ENCODE measurements at places on chromosomes 13 and 19. TPM values are rescaled to one million over a fixed set of nuclear protein-coding genes. Genes with fewer than 3 reads are reported as not detected.

DNA sequence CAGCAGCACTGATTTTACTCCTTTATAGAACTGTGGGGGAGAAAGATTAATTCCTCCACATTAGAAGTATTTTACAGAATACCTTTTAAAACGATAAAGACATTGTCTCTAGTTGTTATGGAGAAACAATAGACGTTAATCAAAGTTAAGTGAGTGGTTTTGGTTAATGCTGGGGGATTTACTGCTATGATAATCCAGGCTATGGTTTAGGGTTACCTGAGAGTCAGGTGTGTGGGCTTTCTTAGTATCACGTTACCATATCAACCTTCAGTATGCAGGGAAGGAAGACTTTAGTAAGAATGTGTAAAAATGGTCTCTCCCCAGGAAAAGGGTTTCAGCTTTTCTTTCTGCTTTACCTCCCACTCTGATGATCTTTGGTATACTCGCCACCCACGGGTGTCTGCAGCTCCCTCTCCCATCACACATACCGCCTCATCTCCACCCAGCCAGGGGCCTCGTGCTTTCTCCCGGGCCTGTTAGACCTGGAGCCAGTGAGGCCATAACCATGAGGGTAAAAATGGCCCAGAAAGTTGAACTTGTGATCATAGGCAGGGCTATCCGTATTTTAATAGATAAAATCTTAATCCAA lies 45.6 kb upstream of the WDFY2 start:
- H3K4me3 ChIP-seq, result no peak overlapping the region
- H3K36me3 ChIP-seq, result no peaks in the 10 kb centered on the region
- no peak for DNase-seq
- H3K27ac ChIP-seq, result peak overlapping the region; percentile 88

Gene MBD3L2B
- not detected for total RNA-seq

DNA sequence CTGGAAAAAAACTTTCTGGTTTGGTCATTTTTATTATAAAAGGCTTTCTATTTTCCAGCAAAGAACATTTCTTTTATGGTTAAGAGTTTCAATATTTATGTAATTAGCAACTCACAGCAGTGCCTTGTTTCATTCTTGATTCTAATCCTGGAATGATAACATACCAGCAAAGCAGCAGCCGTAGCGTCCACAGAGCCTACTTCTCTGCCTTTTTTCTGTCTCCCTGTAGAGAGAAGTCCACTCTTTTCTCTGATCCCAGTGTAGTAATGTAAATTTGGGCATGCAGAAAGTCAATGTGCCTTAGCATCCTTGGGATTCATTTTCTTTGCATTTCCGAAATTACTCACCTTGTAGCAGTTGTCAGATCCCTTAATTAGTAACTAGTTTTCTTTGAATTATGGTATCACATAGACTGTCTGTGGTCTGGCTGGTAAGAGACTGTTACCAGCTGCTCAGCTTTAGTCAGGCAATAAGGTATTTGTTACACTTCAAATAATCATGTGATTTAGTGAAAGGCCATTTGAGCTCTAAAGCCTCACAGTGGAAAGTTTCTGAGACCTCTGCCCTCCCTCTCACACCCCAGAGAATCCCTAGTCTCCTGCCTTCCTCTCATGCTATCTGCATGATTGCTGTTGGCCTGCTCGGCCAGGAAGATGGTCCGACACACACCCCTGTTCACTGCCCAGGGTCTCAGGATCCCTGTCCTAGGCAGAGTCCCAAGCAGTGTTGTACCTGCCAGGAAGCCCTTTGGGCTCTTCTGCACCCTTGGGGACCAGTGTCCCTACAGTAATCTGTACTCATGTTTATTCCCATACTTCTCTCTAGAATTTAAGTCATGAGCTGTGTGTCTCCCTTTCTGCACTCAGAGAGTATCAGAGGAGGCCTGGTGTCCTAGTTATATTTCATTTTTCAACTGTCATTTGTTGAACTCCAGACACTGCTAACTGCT lies 86.3 kb downstream of the LRCH1 start:
- peaks cover 42% of the 10 kb centered on the region for H3K4me1 ChIP-seq
- H3K27me3 ChIP-seq, result no peaks in the 10 kb centered on the region
- DNase-seq, result no peak

- H3K36me3 ChIP-seq, result no peaks in the 10 kb centered on the region
- no peak overlapping the region for H3K27ac ChIP-seq
- no peak overlapping the region for H3K4me3 ChIP-seq
- DNase-seq, result no peak
These were observed 283.0 kb downstream of the DNAJC15 start for GRCh38 chr13:43306372-43306771.

DNA sequence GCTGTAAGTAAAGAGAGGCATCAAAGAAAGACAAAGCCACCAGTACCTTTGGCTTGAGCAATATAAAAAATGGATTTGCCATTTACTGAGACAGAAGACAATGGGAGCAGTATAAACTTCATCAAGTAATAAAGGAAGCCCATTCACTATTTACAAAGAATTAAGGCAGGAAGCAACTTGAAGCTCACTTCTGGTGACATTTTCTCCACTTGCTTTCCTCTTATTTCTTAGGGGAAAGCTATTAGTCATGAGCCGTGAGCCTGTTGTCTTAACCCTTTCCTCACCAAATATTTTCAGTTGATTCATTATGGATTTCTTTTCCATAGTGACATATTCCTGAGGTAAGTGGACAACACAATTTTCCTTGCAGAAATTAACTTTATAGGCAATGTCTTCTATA lies 156.8 kb downstream of the DNAJC3 start:
- peaks cover 40% of the 10 kb centered on the region for H3K36me3 ChIP-seq
- H3K27ac ChIP-seq, result no peak overlapping the region
- no peak for DNase-seq

- peaks cover 58% of the 10 kb centered on the region for H3K4me1 ChIP-seq
- peak; percentile 73 for DNase-seq
- H3K27ac ChIP-seq, result no peak overlapping the region
- peaks cover 2% of the 10 kb centered on the region for H3K27me3 ChIP-seq
- peaks cover 29% of the 10 kb centered on the region for H3K36me3 ChIP-seq
- peak overlapping the region; percentile 81 for H3K4me3 ChIP-seq
These were observed 654 bp downstream of the ZIC5 start for GRCh38 chr13:99970651-99971575.

DNA sequence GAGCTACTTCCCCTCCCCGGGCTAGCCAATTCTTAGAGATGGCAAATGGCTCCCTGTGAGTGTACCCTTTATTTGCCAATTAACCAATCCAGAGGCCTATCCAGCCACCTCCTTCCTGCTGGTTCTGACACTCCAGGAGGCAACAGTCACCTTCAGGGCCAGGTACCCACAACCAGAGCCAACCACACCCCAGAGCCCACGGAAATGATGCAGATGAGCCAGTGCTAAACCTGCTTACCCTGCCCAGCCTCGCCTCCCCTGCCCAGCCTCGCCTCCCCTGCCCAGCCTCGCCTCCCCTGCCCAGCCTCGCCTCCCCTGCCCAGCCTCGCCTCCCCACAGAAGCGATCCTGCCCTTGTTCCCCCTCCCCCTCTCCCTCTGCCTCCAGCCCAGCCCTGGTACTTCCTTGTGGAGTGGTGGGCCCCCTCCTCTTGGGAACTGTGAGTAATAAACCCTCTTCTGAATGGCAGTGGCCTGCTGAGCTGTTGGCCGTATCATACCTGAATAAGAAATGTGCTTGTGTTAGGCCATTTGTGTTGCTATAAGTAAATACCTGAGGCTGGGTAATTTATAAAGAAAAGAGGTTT lies 173.8 kb upstream of the RNF113B start:
- no peak overlapping the region for H3K4me3 ChIP-seq
- peak overlapping the region; percentile 43 for H3K27ac ChIP-seq
- no peaks in the 10 kb centered on the region for H3K27me3 ChIP-seq
- H3K36me3 ChIP-seq, result no peaks in the 10 kb centered on the region
- H3K4me1 ChIP-seq, result peaks cover 9% of the 10 kb centered on the region
